HFFc6 (cell line): ENCODE measurements at places on chromosomes 6 and 20.

DNA sequence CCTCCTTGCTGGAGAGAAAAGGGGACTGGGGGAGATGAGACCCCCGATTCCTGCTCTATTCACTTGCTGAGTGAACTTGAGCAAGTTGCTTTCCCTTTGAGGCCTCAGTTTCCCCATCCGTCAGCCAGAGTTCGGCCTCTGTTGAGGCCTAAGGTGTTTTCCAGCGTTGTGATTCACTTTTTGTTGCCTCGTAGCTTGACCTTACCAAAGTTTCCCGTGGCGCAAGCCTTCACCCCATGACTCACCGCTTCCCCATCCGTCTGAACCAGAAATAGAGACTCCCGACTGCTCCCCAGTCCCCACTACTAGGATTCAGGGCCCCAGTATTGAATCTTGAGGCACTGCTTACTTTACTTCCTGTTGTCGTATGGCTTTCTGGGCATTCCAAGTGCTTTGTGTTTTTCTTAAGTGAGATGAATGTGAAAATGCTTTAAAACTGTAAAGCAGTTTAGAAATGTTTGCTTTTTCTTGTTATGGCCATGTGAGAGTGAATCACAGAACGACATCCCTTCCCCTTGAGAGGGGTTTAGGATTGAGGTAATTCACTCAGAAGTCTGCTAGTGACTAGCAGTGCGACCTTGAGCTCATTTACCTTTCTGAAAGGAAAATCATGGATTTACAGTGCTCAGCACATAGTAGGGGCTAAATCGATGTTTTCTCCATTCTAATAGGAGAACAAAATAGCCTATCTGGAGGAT is 1.2 kb downstream of the CHMP4B start:
- DNase-seq: peak; percentile 84

DNA sequence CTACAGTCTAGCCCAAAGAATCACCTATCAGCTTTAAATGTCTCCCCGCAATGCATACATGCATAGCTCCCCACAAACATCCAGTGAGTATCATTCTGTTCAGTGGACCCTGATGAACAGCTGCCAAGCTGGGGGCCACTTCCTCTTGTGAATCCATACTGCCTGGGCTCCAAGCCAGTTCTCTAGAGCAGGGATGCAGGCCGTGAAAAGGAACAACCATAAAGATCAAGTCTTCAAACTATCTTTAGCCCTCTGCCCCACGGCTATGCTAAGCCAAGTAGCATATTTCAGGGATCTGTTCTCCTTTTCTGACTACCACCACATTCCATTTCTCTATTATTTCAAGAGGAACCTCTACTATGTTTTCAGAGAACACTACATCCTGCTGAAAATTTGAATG is 191.7 kb upstream of the BTBD3 start:
- no peak for DNase-seq

GRCh38 chr6:14719270-14719669 is 526.6 kb upstream of the JARID2 start:
- no peak for DNase-seq

- DNase-seq: no peak
Observed at GRCh38 chr20:62066339-62066982, 780 bp upstream of the TAF4 start.

DNA sequence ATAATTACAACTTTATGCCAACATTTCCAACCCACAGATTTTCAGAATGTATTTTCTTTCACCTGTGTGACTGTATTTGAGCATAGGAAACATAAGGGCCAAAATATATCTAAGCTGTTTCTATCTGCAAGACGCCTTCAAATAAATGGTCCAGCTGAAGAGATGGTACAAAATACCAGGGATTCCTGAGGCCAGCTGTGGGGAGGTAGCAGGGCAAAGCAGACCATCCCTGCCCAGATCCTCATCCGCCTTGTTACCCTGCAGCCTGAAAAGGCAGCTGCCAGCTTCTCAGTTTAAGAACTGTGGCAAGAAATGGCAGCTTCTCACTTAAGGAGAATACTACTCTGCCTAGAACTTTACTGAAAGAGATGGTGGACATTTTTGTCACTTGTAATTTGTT is 143.3 kb downstream of the KHDC1L start:
- DNase-seq: no peak

DNA sequence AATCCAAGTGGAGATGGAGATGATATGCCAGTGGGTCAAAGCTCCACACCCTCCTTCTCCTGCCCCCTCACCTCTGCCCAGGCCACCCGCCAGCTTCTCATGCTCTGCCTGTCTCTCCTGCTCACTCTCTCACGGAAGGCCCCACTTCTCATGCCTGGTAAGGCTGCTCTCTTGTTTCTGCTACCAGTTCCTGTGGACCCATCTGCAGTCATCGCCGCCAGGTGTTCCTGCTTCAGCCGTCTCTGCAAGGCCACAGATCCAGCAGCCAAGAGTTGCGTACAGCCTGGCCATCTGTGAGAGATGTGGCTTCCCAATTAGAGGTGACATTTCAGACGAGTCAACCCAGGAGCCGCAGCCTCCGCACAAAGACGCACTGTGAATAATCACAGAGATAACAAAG is 40.8 kb upstream of the NXT1 start:
- DNase-seq: no peak
